H1 (cell line): ENCODE measurements at places on chromosomes 5 and 9.
A peak's percentile ranks its signal among the peaks of the same experiment; 100 is the strongest.

DNA sequence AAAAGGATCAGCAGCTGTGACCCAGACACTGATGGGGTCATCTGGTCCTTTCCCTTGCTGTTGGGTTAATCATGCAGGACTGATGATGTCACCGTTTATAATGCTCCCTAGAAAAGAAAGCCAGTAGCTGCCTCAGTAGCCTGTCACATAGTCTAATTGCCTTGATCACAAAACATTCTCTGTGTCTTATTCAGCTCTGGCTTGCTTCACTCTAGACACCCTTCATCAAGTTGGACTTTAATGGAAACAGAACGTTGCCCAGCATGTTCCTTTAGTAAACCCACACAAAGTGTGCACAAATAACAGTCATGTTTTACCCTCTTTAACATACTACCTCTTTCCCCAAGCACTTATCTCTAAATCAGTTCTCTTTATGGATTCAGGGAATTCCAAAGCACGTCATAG lies 170.8 kb downstream of the SGCD start:
- DNase-seq = no peak
- no peak overlapping the region for H3K27ac ChIP-seq
- H3K4me3 ChIP-seq = no peak overlapping the region

DNA sequence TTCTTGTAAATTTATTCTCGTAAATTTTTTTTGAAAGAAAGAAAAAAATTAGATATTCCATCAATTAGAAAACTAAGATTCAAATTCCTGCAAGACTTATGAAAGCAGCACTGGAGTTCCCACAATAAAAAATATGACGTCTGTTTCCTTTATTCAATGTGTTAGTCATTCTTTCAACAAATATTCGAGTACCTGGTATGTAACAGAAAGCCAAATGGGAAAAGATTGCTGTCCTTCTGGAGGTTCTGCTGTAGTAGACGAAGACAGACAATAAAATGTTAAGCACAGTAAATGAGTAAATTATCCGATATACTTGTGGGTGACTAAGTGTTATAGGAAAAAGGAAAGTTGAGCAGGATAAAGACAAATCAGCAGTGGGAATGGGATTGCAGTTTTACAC lies 92.2 kb downstream of the ADAMTSL1 start:
- H3K4me3 ChIP-seq = no peak overlapping the region
- DNase-seq = no peak
- no peaks in the 10 kb centered on the region for H3K4me1 ChIP-seq
- H3K27ac ChIP-seq = no peak overlapping the region
- no peaks in the 10 kb centered on the region for H3K36me3 ChIP-seq

- H3K4me3 ChIP-seq = no peak overlapping the region
- no peaks in the 10 kb centered on the region for H3K27me3 ChIP-seq
- H3K36me3 ChIP-seq = peaks cover 24% of the 10 kb centered on the region
- no peaks in the 10 kb centered on the region for H3K4me1 ChIP-seq
- no peak overlapping the region for H3K27ac ChIP-seq
Observed at GRCh38 chr9:6584881-6585597, 60.5 kb downstream of the GLDC start.

DNA sequence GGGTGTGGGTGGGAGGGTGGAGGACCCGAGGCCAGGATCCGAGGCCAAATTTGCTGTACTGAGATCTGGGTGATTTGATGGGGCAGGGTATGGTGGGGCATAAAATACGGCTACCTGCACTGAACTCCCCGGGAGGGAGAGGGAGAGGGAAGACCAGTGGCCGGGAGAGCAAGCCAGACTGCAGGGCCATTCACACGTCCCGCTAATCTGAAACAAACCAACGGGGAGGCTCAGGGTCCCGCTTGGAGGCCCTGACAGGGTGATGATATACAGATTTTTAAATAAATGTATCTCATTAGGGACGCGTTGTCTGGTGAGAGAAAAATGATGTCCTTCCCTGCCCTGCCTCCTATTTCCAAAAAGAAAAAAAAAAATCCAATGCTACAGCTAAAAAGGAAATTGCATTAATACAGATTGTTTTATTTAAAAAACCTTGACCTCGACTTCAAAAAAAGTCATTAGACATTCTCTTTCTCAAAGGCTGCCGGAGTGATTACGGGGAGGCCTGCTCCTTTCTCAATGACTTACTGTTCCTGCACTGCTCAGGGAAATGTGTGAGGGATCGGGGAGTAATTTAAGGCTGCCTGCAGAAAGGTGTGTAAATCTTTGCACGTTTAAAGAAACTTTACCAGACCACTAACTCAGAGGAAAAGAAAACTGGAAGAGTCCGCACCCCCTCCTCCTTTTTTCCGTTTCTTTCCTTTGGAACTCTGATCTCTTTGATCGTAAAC lies 11.5 kb upstream of the PRRX2 start:
- no peaks in the 10 kb centered on the region; the same call in 1 of the 2 replicates for H3K27me3 ChIP-seq
- no peak overlapping the region for H3K4me3 ChIP-seq
- no peak overlapping the region for H3K27ac ChIP-seq
- no peaks in the 10 kb centered on the region for H3K4me1 ChIP-seq
- no peaks in the 10 kb centered on the region for H3K36me3 ChIP-seq

DNA sequence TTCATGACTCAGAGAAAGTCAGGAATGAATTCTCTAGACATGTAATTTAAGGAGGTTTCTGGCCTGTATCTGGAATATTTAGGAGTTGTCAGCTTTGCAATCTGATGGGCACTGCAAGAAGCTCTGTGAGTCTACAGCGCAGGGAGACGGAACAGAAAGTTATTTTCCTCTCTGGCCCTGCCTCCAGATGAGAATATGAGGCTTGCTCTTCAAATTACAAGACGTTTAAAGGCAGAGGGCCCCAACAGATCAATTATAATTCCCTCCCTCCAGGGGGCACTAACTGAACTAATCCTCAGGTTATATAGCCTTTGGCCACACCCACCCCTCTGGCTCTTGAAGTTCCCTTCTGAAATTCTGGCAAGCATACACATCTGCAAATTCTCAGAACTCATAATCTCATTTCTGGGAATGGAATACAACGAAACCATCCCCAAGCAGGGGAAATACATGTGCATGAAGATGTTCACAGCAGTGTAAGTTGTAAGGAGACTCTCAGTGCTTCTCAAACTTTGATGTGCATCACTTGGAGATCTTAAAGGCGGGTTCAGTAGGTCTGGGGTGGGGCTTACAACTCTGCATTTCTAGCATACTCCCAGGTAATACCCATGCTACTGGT lies 307.6 kb downstream of the CWC27 start:
- H3K36me3 ChIP-seq = no peaks in the 10 kb centered on the region
- no peaks in the 10 kb centered on the region for H3K27me3 ChIP-seq
- H3K4me3 ChIP-seq = no peak overlapping the region
- no peak overlapping the region for H3K27ac ChIP-seq

DNA sequence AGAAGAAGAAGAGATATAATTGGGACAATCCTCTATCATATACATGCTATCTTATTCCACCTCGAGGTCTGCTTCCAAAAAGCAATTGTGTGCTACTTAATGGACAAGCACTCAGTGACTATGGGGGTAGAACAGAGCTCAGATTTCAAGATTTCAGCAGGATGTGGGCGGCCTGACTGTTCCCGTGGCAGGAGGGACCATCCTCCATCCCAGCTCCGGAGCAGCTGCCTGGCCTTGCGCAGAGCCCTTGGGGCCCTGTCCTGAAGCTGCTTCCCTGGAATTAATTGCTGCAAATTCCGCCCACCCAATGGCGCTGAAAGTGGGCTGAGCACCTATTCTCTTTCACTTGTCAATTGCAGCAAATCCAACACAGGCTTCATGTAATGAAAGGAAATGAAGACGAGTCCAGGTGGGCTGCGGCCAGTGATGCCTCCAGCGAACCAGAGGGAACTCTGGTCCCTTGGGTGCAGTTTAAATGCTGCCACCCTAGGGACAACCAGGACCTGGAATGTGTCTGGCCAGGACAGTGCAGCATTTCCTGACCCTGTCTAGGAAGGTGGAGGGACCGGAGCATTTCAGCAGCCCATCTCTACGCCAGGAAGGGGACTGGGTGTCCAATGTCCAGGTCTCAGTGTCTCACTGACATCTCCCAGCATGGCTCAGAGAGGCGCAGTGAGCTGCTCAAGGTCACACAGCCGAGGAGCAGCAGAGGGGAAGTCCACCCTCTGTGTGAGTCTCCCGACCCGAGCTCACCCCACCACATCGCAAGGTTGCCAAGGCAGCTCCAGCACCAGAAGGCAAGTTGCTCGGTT lies 50.5 kb upstream of the FCN1 start:
- peaks cover 15% of the 10 kb centered on the region; the same call in 1 of the 2 replicates for H3K4me1 ChIP-seq
- H3K27ac ChIP-seq = no peak overlapping the region
- H3K4me3 ChIP-seq = no peak overlapping the region
- no peaks in the 10 kb centered on the region; the same call in 1 of the 2 replicates for H3K27me3 ChIP-seq

DNA sequence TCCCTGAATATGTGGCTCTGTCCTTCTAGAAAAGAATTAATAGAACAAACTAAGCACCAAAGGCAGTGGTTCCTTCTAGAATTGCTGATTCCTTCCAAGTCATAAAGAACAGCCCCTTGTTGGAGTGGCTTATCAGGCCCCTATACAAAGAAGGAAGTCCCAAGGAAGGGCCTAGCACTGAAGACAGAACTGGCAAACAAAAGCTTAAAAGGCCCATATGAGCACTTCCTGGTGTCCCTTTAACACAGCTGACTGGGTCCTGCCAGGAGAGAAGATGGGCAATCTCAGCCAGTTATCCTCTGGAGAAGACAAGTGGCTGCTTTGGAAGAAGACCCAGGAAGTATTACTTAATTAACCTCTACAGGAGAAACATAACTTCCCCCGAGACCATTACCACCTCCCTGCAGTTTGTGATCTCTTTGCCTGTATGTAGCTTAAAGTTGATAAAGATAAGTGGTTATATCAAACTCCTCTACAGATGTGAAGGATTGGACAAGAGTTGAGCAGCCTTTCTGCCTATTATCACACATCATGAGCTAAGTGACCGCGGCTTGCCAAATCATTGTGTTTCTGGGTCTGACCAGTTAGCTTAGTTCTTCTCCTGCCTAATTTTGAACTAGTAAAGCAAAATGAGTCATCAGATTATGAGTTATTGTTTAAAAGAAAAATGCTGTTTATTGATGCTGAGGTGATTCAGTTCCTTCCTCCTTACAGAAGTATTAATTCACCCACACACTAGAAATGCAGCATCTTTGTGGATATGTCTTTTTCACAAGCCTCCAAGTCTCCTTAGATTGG lies 13.3 kb upstream of the STING1 start:
- no peak overlapping the region for H3K27ac ChIP-seq
- no peaks in the 10 kb centered on the region for H3K27me3 ChIP-seq
- DNase-seq = no peak
- H3K4me1 ChIP-seq = no peaks in the 10 kb centered on the region
- H3K36me3 ChIP-seq = no peaks in the 10 kb centered on the region

DNA sequence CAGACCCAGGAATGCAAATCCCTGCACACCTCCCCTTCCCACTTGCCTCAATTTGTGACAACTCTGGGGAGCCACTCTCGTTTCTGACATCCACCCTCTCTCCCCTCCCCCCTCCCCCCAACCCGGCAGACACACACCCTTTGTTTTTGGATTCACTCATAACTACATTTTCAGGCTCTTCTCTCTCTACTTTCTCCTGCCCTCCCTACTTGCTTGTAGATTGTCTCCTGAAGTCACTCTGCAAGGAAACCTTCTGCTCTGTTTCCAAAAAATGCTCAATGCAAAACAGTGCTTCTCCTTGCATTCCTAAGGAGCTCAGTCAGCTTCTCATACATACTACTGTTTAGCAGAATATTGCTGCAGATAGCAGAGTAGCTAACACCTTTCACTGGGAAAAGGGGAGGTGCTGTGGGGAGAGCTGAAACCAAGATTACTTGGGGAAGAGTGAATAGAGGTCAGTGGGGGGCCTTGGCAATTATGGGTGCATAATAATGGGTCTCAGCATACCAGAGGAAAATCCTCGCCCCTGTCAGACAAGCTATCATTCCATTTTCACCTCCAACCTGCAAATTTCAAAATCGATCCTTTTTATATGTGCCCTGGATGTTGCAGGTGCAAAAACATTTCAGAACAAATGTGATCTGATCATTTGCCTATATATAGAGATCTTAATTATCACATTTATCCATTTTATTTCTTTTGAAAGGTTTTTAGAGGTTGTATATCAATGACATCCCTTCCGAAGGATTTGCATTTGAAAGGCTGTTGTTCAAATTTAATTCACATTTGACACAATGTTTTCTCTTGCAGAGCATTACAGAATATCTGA lies 1860.7 kb upstream of the WWC1 start:
- H3K27ac ChIP-seq = peak overlapping the region; percentile 51; the same call in 1 of the 2 replicates
- H3K36me3 ChIP-seq = no peaks in the 10 kb centered on the region
- peak; percentile 65 for DNase-seq
- H3K4me3 ChIP-seq = peak overlapping the region; percentile 43
- H3K4me1 ChIP-seq = no peaks in the 10 kb centered on the region; the same call in 1 of the 2 replicates

- H3K27me3 ChIP-seq = no peaks in the 10 kb centered on the region; the same call in none of the 2 replicates
- peak overlapping the region; percentile 75 for H3K4me3 ChIP-seq
- peak; percentile 84 for DNase-seq
- no peaks in the 10 kb centered on the region for H3K36me3 ChIP-seq
- peaks cover 14% of the 10 kb centered on the region for H3K4me1 ChIP-seq
Observed at GRCh38 chr9:14314929-14315874, 1.3 kb upstream of the NFIB start.

GRCh38 chr5:126107381-126107780 lies 315.8 kb upstream of the GRAMD2B start:
- DNase-seq = no peak
- H3K4me3 ChIP-seq = no peak overlapping the region
- no peaks in the 10 kb centered on the region for H3K27me3 ChIP-seq
- H3K36me3 ChIP-seq = no peaks in the 10 kb centered on the region

DNA sequence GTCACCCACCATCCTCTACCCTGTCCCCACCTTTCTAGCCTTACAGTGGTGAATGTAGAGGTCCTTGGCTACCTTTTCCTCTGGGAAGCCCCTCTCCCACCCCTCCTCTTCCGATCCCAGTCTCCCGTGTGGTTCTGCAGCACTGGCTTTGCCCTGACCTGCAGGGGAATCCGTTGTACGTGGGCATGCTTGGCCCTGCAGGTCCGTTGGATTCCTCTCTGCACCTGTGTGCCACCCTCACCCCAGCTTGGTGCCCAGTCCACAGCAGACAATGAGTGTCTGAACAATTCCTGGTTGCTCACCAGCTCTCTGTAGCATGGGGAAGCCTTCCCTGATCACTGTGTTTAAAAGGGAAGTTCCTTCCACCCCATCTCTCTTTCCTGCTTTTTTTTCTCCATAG lies 185.1 kb downstream of the PAX5 start:
- no peaks in the 10 kb centered on the region for H3K4me1 ChIP-seq
- no peaks in the 10 kb centered on the region for H3K36me3 ChIP-seq
- no peak overlapping the region for H3K4me3 ChIP-seq
- no peak overlapping the region for H3K27ac ChIP-seq

DNA sequence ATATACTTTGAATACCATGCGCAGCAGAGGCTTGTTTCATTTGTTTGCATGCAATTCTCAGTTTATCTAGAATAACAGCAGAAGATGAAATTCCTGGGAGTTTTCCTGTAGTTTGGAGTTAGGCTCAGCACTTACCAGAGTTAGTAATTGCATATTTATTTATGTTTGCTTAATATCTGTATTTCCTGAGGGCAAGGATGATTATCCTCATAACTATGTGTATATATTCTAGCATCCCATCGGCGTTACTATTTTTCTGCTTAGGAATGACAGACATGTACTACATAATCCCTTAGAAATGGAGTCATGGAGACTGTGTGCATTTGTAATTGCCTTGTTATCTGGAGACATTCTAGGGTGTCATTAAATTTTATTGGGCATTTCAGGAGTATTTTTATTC lies 1184.8 kb downstream of the DTWD2 start:
- H3K4me1 ChIP-seq = no peaks in the 10 kb centered on the region
- no peak for DNase-seq
- H3K4me3 ChIP-seq = no peak overlapping the region
- peaks cover 2% of the 10 kb centered on the region; the same call in 1 of the 2 replicates for H3K27me3 ChIP-seq

- no peak for DNase-seq
- peaks cover 37% of the 10 kb centered on the region for H3K36me3 ChIP-seq
- no peaks in the 10 kb centered on the region for H3K4me1 ChIP-seq
- no peak overlapping the region for H3K4me3 ChIP-seq
- no peaks in the 10 kb centered on the region for H3K27me3 ChIP-seq
Observed at GRCh38 chr9:100534401-100534800, 43.5 kb upstream of the CAVIN4 start.
